ENCODE measurements at places on chromosomes 3 and 15. TPM values are rescaled to one million over a fixed set of nuclear protein-coding genes. Genes with fewer than 3 reads are reported as not detected.

DMXL2 gene
- total RNA-seq, result 35.5 TPM

COL6A5 gene
- 0.02 TPM for total RNA-seq

GOLGA6L7 gene
- not detected for total RNA-seq

MIX23 gene
- 62.6 TPM for total RNA-seq

TMEM207 gene
- not detected for total RNA-seq

PTH1R gene
- total RNA-seq, result 0.69 TPM

ICE2 gene
- 89.2 TPM for total RNA-seq

ALAS1 gene
- total RNA-seq, result 50.1 TPM

PDZRN3 gene
- total RNA-seq, result 7.9 TPM

PLAAT1 gene
- total RNA-seq, result 9.2 TPM

C15orf61 gene
- 3.6 TPM for total RNA-seq

TRIM42 gene
- not detected for total RNA-seq

LEKR1 gene
- 1.0 TPM for total RNA-seq

SLC30A4 gene
- total RNA-seq, result 1.9 TPM

COLQ gene
- 7.3 TPM for total RNA-seq

BLM gene
- 29.6 TPM for total RNA-seq

HACL1 gene
- 41.8 TPM for total RNA-seq

OCA2 gene
- 0.63 TPM for total RNA-seq

CTXN2 gene
- total RNA-seq, result 0.13 TPM

CLDN16 gene
- 0.38 TPM for total RNA-seq

RAD51 gene
- 34.1 TPM for total RNA-seq

WNT7A gene
- not detected for total RNA-seq

ARGFX gene
- total RNA-seq, result not detected

CLRN1 gene
- total RNA-seq, result not detected

DNAH1 gene
- total RNA-seq, result 2.9 TPM

MUSTN1 gene
- 4.4 TPM for total RNA-seq

HAPLN3 gene
- total RNA-seq, result 7.1 TPM

BDH1 gene
- 46.1 TPM for total RNA-seq

P4HTM gene
- total RNA-seq, result 16.2 TPM

RARB gene
- 21.9 TPM for total RNA-seq

STRIT1 gene
- not detected for total RNA-seq

MYRIP gene
- 4.3 TPM for total RNA-seq

RTP3 gene
- total RNA-seq, result not detected

GPR27 gene
- 4.4 TPM for total RNA-seq

WNT5A gene
- 1.2 TPM for total RNA-seq

LRRC31 gene
- total RNA-seq, result not detected

TRPC1 gene
- total RNA-seq, result 24.3 TPM

NOX5 gene
- total RNA-seq, result not detected

MCTP2 gene
- 11.6 TPM for total RNA-seq

TIMMDC1 gene
- 119 TPM for total RNA-seq

KLF15 gene
- total RNA-seq, result 20.7 TPM

SETD5 gene
- 261 TPM for total RNA-seq

KBTBD13 gene
- not detected for total RNA-seq

STX19 gene
- total RNA-seq, result not detected

RUBCN gene
- 18.0 TPM for total RNA-seq

PPP1R14D gene
- not detected for total RNA-seq

SEMA5B gene
- 36.6 TPM for total RNA-seq

ZNF710 gene
- 33.0 TPM for total RNA-seq

RHCG gene
- 0.11 TPM for total RNA-seq

CCK gene
- 0.59 TPM for total RNA-seq

SEC22A gene
- total RNA-seq, result 21.8 TPM

PTX3 gene
- total RNA-seq, result 2.5 TPM

PLA2G4F gene
- not detected for total RNA-seq

CACNA2D2 gene
- total RNA-seq, result 20.7 TPM

SV2B gene
- 8.8 TPM for total RNA-seq

C2CD4A gene
- not detected for total RNA-seq

PCYT1A gene
- 32.5 TPM for total RNA-seq

ADAMTS9 gene
- 9.5 TPM for total RNA-seq

RYR3 gene
- total RNA-seq, result 0.38 TPM

Data from endodermal cell (in vitro differentiated cells).